ENCODE measurements at places on chromosomes 1 and 21.

DNA sequence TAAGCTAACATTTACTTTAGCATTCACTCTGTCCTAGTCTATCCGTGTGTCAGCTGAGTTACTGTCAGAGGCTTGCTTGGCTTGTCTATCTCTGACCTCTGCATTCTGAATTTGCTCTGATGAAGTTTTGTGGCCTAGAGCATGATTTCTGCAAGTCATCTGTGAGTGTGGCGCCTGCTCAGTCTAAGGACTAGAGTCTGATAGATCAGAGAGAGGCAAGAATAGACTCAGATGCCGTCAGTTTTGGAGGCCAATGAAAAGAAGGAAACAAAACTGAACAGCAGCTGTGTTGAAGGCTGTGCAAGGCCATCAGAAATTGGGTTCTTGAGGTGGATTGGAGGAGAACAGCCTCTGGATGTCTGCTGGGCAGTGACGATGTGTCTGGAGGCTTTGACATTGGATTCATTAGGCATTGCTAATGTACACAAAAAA, 573.1 kb downstream of the USP25 start:
- DNase-seq, result no peak

GRCh38 chr1:189350983-189351616, 1126.6 kb downstream of the BRINP3 start:
- no peak for DNase-seq

- no peak for DNase-seq
These were observed 141.4 kb downstream of the RUNX1 start for GRCh38 chr21:34907461-34908418.

GRCh38 chr1:78475888-78476610, 14.7 kb upstream of the PTGFR start:
- DNase-seq, result no peak

GRCh38 chr1:72516826-72517225, 234.5 kb upstream of the NEGR1 start:
- DNase-seq, result no peak

DNA sequence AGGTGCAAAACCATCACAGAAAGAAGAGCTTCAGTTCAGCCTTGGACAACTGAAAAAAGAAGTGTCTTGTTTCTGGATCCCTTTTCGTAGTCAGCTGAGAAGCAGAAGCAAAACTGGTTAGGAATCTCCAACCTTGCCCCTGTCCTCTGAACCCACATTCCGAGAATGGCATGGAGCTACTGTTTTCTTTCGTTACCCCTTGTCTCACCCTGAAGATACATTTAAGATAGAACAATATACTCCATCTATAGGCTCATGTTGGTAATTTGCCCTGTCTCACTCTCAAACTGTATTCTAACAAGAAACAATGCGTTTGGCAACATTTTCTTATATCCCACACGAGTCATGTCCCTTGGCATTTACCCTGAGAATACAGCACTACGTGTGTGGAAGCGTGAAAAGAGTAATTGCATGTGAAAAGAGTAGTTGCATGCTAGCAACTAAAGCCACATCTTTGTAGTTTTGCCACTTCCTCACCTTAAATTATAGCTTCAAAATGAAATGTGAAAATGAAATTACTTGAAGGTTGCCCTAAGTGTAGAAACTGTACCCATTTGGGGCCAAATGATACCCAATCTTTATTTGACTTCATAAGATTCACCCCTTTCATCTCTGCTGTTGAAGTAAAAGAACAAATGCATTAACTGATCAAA, 5.3 kb downstream of the SLAMF7 start:
- DNase-seq, result no peak

DNA sequence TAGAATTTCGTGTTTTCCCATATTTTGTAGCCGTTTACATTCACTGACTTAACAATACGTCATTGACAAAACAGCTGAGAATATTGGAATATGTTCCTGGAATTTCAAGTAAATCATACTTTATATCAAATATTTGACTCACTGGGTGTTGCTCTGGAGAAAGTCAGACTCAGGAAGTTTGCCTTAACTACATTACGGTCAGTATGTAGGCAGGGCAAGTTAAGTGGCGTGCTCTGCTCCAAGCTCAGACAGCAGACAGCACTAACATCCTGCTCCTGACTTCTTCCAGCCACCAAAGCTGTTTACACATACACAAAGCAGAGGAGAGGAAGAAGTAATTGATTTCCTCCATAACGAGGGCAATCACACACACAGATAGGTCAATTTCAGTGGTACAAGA, 414.6 kb downstream of the LRRIQ3 start:
- no peak for DNase-seq

GRCh38 chr1:8831340-8831739, 13.9 kb upstream of the RERE start:
- no peak for DNase-seq

DNA sequence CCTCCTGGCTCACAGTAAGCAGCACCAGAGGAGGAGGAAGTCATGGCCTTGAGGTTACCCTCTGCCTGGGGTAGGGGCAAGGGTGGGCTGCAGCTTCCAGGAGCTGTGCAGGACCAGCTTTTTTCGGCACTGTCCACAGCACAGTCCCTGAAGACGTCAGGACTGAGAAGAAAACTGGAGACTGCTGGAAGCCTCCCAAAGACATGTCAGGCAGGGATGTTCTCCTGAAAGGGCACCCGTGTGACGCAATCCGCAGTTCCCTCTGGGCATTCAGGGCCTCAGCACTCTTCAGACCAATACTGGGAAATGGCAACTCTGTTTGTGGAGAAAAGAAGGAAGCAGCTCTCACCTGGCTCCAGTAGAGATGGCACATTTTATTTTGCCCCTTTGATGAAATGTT, 64.8 kb upstream of the TENT5C start:
- no peak for DNase-seq

DNA sequence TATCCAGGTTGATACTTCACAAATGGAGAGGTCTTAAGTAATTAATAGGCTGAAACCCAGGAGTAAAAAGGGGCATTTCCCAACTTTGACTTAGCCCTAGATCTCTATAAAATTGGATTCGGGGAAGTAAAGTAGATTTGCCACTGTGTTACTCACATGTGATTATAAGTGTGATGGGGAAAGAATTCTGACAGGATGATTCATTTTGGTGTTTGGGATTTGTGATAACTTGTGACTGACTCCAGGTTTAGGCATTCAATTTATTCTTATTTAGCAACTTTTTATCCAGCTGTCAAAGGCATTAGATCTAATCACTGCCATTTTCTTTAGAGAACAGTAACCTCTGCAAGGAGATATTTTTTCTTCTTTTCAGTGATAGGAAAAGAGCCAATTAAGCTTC, 175.5 kb downstream of the ASTN1 start:
- DNase-seq, result no peak

- DNase-seq, result no peak
These were observed 572 bp downstream of the ATP1B1 start for GRCh38 chr1:169106921-169107602.

- DNase-seq, result no peak
These were observed 69.8 kb downstream of the CR1 start for GRCh38 chr1:207565546-207566468.

- DNase-seq, result no peak
These were observed at the start of gene RALGPS2 for GRCh38 chr1:178724728-178725465. TSS of gene RALGPS2 (plus strand) at chr1:178725244. CDS start at chr1:178776765, 51,521 bp downstream.

DNA sequence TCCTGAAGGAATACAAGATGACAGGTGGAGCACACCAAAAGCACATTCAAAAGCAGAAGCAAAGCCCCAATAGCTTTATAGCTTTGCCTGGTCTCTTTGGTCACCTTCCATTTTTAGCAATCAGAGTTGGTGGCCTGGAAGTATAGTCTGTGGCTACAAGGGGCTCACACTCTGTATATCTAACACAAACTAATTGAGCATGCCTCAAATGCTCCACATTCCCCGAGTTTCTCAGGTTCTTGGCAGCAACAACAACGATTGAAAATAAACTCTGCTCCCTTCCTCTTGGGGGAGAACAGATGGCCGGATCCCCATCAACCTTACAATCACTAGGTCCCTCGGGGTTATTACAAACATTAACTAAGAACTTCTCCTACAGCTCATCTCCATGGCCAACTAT, 24.9 kb upstream of the TADA1 start:
- no peak for DNase-seq

GRCh38 chr1:240190881-240191401, 99.3 kb downstream of the FMN2 start:
- DNase-seq, result no peak

GRCh38 chr1:151047591-151047924, at the start of gene C1orf56:
TSS of gene C1orf56 (plus strand) at chr1:151047751. CDS start at chr1:151047848, 97 bp downstream.
- DNase-seq, result no peak

DNA sequence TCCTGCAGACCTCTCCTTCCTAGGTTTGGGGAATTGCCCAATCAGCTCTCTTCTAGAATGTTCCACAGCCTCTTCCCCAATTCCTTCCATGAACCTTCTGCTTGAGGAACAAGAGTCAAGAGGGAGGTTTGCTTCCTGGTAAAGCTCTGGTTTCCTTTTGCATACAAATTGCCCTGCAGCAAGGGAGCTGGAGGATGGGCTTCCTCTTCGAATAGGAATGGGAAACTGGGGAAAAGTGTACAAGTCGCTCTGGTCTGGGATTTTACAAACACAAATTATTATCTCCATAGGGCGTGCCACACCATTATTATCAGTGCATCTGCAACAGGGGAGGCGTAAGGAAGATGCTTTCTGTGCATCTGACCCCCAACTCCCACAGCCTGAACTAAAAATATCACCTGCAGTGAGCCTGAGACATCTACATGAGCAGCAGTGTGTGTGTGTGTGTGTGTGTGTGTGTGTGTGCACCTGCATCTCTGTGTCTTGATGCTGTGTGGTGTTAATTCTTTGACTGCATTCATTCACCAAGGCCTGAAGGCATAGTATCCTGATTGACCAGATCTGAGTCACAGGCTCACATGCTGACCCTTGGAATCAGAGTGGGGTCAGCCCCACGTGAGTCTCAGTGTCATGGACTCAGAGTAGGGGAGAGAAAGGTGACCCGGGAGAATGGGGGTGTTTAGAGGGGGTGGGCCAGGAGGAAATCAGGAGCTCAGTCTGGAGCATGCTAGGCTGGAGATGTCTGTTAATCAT, 272.9 kb downstream of the KAZN start:
- DNase-seq, result no peak

DNA sequence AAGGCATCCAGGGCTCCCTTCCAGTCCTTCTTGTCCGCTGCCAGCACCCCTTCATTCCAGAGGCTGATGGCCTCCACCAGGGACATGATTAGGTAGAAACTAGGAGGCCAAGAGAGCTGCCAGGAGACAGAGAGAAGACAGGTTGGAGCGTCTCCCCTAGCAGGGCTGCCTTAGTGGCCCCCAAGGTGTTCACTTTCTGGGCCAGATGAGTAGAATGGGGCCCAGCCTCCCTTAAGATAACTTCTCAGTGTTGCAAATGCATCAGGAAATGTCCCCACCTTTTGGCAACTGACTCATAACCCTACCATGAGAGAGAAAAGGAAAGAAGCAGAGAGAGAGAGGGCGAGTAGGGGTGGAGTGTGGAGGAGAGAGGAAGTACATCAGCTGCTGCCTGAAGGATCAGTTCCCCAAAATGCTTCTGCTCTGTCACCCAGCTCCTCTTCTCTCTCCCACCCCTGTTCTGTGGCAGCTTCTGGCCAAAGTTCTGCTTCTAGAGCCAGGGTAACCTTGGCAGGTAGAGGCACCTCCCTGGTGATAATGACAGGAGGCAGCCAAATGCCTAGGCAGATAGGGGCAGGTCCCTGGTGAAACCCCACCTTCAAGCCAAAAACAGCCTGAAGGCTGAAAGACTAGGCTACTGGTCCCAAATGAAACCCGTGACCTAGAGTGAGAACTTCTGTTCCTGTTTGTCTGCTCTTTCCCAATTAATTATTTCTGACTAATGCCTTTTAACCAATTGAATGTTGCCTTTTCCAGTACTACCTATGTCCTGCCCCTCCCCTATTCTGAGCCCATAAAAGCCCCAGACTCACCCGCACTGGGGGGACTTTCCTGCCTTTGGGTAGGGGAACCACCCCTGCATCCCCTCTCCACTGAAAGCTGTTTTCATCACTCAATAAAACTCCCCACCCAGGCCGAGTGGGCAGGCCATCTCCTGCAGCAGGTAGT, at the start of gene NCF2:
Gene NCF2 (minus strand): TSS at position 216 of the 948 bp plus-strand sequence. CDS start 130 bp downstream, at position 86.
- no peak for DNase-seq

GRCh38 chr1:70034403-70034802, 171.0 kb downstream of the LRRC40 start:
- no peak for DNase-seq

GRCh38 chr1:161770250-161770649, 4.1 kb downstream of the ATF6 start:
- no peak for DNase-seq

DNA sequence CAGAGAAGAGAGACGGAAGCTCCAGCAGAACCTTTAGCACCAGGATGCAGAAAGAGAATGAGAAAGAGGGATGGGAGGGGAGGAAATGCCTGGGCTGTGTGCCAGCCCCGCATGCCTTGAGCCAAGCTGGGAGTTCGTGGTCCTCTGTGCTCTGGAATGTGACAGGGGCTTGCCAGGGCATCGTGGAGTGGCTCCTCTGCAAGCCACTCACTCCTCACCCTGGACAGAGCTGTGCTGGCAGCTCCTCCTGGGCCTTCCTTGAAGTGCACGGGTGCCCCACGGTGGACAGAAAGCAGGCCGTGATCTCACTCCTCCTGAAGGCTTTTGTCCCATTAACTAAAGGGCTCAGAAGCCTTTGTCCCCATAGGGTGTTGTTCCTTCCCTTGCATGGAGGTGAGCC, 34.8 kb upstream of the PRELP start:
- no peak for DNase-seq

- DNase-seq, result no peak
These were observed 12.6 kb upstream of the STX12 start for GRCh38 chr1:27760426-27760825.

GRCh38 chr1:211182746-211183145, 48.8 kb upstream of the KCNH1 start:
- no peak for DNase-seq

All from SK-N-MC (cell line).